Stimulated activated CD8-positive, alpha-beta memory T cell treated with anti-CD3 and anti-CD28 coated beads, Interleukin-2, amount 100 ng/mL, for 1 hour (primary cell): ENCODE measurements at places on chromosomes 7 and 10.

GRCh38 chr10:98349508-98349922 lies 65.5 kb downstream of the PYROXD2 start:
- no peak for DNase-seq

DNA sequence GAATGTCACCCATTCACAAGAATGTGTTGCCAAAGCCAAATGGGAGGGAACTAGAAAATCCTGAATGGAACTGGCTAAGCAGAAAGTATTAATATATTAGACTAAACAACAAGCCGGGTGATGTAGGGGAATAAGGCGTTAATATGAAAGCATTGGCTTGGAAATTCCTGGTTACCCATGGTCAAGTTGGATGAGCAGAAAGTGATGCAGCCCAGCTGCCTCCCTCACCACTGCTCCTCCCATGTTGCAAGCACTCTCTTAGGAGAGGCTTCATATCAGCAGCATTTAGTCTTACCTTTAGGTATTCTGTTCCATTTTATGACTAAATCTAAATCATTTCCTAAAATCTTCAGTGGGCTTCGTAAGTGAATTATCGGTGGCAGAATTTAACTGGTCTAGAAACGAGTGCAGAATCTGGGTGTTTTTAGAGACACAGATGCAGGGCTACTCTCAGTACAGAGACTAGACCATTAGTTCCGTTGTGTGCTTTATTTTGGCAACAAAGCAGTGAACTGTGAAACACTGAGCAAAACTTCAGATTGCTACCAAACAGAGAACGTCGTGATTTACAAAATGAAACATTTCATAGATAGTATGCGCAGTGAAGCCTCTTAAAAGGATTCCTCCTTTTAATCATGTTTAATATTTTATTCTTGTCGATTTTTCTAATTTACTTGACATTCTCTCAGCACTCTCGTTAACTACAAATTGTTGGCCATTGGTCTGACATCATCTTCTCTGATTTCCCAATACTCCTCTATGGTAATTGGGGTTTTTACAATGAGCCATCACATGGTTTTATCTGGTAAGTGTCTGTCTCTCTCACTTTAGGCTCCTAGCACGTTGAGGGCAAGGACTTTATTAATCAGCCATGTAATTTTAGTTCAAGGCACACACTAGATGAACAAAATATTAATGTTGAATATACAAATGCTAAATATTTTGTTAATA lies 22.0 kb upstream of the HGF start:
- DNase-seq: no peak

GRCh38 chr7:82266081-82266480 lies 177.5 kb downstream of the CACNA2D1 start:
- DNase-seq: no peak

GRCh38 chr7:2100278-2101208 lies 132.2 kb downstream of the MAD1L1 start:
- DNase-seq: no peak

DNA sequence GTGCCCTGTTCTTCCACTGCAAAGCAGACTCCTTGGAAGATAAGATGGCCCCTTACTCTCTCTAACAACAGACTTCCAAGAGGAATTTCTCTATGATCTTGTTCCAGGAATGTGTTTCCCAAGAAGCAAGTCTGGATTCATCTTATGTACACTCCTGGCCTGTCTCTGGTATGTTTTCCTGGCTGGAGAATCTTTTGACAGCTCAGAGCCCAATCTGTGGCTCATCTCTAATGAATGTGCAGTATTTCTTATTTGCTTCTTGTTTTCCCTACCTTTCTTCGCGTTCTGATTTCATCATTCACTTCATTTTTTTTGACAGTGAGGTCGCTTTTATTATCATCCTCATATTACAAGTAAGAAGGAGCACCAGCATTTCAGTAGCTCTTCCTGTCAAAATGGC lies 53.0 kb upstream of the PITRM1 start:
- no peak for DNase-seq
